NCI-H1436 treated with DMSO at 0.1 percent for 48 hours (cell line): ENCODE measurements at places on chromosomes 1 and 21.

DNA sequence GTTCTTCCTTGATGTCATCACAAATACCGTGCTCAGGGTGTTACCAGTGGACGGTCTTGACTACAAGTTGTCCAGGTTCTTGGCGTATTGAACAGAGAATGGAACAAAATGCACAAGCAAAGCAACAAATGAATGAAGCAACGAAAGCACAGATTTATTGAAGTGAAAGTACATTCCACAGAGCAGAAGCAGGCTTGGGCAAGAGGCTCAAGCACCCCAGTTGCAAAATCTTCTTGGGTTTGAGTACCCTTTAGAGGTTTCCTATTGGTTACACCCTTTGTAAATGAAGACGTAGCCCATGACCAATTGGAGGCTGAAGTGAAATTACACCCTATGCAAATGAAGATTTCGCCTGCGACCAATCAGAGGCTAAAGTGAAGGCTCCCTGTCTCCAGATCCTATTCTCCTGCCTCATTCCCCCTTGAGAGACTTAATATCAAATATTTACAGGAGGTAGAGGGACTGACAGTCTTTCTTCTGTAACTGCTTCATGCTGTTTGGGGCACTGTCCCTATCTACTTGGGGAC is 38.3 kb downstream of the YY1AP1 start:
- DNase-seq = no peak

DNA sequence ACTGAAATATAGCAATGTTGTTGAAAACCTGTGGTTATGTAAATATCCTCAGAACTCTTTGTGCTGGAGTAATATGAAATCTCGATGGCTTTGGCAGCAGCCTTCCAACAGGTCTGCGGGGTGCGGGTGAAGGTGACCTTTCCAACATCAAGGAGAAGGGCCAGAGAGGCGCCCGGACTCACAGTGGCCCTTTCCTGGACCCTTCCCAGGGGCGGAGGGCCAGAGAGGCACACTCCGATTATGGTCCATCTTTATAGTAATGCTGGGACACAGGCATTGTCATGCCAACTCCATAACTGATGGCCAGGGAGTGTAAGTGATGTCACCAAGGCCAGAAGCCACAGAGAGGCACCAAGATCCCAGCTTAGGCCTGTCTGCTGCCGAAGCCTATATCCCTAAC is 18.1 kb downstream of the SLC37A1 start:
- no peak for DNase-seq

GRCh38 chr21:43937891-43938309 is 72.9 kb downstream of the AGPAT3 start:
- DNase-seq = no peak

DNA sequence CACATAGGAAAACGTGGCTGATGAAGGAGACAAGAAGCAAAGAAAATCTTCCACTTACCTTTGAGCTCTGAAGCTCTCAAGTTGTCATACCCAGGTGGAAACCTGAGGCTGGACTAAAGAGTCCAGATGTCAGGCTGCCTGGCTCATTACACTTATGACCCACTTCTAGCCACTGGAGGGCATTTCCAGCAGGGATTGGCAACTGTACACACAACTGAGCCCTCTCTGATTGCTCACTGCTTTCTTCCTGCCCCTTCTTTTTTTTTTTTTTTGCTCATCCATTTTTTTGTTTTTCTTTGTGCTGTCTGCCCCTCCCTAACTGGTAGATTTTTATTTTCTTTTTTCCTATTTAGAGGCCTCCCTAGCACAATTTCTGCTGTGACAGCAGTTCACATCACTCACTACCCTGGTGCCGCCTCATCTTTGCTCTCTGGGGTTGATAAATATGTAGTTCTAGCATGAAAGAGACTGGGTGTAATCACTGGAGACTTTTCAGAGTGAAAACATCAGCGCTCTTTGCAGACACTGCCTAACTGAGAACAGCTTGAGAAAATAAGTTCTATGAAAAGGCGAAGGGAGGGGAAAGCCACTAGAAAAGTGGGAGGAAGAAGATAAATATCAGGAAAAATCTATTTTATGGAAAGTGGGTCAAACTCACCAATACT is 334.5 kb downstream of the NUF2 start:
- DNase-seq = no peak

DNA sequence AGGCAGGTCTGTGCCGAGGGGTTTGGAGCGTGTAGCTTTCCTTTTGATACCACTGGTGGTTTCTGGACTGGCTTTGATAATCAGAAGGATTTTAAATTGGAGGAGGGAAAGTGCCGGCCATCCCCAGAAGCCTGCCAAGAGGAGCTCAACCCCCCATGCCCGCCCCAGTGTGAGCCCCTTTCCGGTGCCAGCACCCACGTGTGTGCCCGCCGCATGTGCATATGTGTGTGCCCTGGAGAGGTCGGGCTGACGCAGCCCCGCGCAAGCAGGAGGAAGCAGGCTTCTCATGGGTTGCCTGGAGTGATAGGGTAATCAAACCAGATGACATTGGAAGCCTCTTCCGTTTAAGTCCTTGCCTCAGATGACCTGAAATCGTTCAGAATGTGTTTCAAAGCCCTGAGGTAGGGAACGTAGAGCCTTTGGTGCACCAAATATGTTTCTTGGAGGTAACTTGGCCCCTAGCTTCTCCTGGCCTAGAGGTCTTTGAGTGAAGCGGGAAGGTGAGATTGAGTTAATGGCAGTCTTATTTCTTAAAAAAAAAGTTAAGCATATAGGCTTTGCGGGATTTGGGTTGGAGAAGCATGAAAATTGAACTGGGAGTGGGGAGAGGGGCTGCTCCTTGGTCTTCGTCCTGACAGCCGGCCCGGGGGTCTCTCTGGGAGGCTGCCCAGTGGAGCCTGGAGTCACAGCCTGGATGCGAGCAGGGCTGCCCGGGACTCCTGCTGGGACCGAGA is 34.1 kb upstream of the ARHGEF16 start:
- DNase-seq = no peak

DNA sequence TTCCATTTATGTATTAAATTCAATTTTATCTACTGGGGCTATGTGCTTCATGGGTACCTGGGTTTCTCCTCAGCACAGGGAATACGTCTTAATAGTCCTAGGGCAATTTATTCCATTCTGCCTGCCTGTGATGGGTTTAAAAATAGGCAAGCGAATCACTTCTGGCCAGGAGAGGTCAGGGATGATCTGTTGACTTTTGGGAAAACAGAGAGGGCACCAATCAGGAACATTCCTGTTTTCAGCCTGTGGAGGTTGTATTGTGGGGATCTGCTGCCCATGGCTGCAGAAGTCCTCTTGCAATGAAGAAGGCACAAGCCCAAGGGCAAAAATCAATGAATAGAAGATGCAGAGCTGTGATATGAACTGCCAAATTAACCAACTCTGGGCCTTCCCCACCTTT is 303.1 kb downstream of the CTH start:
- no peak for DNase-seq

- DNase-seq = no peak
These were observed 150.6 kb downstream of the RHOU start for GRCh38 chr1:228885845-228886244.

- no peak for DNase-seq
These were observed 135.9 kb downstream of the ACBD6 start for GRCh38 chr1:180366371-180367068.

DNA sequence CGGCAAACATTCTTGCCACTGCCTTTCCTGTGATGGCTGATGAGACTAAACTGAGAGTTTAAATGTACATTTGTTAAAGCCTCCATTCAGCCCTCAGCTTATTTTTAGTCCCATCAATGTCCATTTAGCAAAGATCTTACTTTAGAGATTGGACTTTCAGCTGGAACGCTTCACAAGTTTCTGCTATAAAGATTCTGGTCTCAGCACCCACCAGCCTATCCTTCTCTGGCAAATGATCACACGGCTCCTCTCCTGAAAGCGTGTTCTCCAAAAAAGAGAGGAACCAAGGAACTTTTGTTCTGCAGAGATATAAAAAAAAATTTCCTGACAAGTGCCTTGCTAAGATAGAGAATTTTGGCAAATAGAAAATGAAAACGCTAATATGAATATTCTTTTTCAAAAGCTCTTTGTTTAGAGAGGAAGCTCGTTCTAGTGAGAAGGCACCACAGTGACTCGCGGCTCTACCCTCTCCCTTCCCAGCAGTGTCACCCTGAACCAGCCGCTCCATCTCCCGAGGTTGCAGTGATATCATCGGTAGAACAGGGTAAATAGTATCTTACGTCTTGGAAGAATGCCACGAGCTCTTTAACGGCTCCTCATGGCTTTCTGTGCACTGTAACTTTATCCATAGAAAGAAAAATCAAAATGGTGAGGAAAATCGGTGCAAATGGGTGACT is 200.2 kb downstream of the APP start:
- no peak for DNase-seq

GRCh38 chr1:20508411-20508771 is 440 bp upstream of the MUL1 start:
- no peak for DNase-seq

GRCh38 chr1:153608742-153609584 is 4.0 kb downstream of the S100A16 start:
- DNase-seq = no peak

GRCh38 chr1:117653732-117654492 is 48.1 kb downstream of the TENT5C start:
- no peak for DNase-seq

DNA sequence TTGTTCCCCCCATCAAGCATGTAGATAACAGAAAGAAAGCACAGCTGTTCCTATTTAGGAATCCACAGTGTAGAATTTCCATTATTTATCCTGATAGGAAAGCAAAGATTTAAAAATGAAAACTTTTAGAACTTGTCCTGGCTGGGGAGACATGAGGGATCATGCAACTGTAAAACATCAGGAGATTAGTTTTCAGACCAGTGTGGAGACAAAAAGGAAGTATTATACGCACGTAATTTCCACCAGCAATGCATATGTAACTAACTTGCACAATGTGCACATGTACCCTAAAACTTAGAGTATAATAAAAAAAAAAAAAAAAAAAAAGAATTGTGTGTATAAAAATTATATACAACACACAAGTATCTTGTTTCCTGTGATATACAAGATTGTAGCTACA is 172.4 kb downstream of the NEGR1 start:
- no peak for DNase-seq

DNA sequence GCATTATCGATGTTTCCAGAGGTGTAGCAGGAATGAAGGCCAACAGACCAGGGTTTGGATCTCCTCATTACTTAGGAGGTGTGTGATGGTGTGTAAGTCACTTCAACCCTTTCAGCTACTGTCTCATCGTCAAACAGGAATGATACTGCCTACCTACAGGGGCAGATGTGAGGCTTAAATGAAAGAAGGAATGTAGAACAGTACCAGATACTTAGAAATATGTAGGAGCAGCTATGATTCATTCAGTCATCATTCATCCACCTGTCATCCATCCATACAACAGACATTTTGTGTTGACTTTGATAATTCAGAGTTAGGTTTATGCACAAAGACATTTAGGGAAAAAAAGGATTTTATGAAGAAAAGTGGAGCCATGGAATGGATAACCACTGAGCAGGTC is 486.9 kb upstream of the DAB1 start:
- no peak for DNase-seq

DNA sequence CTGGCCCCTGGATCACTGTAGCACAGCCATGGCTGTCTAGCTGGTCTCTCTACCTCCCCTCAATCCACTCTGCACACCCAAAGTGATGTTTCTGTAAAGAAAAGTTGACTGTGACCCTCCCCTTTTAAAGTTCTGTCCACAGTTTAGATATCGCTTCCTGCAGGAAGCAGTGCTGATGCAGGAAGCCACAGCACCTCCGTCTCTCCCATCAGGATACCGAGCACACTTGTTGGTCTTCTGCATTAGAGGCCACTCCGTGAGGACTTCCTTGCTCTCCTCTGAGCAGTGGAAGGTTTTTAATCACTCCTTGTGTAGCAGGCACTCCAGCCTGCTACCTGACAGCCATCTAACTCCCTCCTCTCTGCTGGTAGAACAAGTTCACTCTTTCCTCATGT is 69.5 kb downstream of the GADD45A start:
- no peak for DNase-seq

DNA sequence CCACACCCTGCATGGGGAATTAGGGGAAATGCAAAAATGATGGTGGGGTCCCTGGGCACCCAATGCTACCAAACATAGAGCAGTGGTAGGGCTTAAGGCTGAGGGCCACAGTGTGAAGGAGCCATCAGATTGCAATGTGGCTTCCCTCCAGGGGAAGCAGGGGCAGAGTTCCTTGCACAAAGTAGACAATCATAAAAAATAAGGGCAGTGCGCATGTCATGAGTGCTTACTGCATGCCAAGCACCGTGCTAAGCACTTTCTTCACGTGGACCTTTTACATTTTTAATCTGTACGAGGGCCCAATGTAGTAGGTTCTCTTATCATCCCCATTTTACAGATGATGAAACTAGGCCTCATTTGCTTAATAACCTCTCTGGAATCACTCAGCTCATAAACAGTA is 56.6 kb downstream of the DDX20 start:
- no peak for DNase-seq

DNA sequence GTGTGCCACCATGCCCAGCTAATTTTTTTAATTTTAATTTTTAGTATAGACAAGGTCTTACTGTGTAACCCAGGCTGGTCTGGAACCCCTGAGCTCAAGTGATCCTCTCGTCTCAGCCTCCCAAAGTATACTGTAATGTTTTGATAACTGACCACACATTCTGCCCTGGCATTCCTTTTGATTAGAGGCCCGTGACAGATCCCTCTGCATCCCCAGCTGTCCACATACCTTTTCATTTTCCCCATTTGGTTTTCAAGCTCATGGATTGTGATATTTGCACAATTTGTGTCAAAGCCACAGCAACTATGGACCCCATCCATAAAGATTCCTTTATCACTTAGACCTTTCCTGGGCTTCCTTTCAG is 116.8 kb upstream of the ATP1A1 start:
- DNase-seq = no peak

DNA sequence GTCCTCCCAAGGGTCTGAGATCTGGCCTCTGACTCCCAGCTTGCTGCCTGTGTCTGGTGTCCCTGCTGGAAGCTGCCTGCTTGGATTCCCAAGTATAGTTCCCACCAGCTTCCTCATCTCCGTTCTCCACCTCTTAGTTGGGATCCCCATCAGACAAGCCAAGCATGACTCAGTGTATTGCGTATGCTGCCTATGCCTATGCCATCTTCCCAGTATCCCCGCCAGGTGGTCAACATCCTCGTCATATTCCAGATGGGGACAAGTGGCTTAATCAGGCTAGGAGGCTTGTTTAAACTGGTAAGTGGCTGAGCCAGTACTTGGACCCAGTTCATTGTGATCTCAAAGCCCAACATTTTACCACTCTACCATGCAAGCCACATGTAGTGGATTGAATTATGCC is 204.4 kb downstream of the GRIK3 start:
- DNase-seq = no peak

DNA sequence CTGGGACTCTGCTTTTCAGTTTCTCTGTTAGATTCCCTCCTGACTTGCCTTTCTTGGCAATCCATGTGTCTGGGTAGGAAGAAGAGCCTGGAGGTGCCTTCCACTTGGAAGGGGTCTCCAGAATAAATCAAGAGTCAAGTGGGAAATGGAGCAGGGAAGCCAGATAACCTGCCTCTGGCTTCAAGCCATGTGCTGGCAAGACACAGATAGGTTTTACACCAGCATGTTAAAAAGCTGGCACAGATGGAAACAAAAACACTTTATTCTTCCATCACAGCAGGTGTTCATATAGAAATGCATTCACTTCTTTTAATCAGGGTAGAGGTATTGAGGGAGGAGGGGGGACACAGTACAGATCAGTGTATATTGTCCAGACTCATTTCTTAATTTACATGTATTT is 356.9 kb upstream of the RUNX1 start:
- DNase-seq = no peak
